HT-29 (cell line): ENCODE measurements at places on chromosomes 6 and 20. TPM values are rescaled to one million over a fixed set of nuclear protein-coding genes. Genes with fewer than 3 reads are reported as not detected.

DNA sequence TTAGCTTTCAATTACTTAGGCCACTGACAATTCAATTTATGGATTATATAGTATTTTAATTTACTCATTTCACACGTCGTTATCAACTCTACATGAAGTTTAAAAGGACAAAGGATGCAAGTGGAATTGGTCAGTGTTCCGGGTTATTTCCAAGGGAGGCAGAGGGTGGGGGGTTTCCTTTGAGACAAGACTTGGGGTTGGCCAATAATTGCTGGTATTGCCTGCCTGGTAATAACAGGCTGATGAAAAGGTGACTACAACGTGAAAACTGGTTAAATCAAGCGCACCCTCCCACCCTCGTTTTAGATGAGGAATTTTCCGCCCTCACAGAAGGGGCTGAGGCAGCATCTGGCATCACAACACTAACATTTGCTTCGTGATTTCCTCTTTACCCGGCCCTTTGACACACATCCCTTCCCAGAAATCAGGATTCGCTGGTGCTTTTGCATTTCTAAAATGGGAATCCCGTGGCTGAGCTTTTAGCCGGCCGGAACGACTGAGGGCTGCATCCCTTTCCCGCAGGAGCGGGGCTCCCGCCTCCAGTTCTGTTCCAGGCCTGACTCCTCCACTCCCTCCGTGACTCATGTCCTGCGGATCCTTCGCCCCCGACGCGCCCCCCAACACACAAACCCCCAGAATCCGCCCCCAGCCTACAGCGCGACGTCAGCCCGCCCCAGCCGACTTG, 999 bp upstream of the PIM1 start:
- DNase-seq, result peak; percentile 30

- no peak for DNase-seq
These were observed 25.8 kb upstream of the KCNK5 start for GRCh38 chr6:39254999-39255535.

- DNase-seq, result no peak
These were observed 20.6 kb upstream of the LCA5 start for GRCh38 chr6:79557673-79558467.

- DNase-seq, result no peak
These were observed 68.2 kb downstream of the TBX18 start for GRCh38 chr6:84696166-84696565.

The SLC44A4 gene
- total RNA-seq, result 101 and 124 TPM in 2 replicates

The B3GALT4 gene
- total RNA-seq, result 10.6 and 14.1 TPM in 2 replicates

The GINM1 gene
- 11.9 and 14.8 TPM in 2 replicates for total RNA-seq

- DNase-seq, result no peak
These were observed 215.3 kb upstream of the KCNQ5 start for GRCh38 chr6:72406517-72406916.

The PPP1R14C gene
- total RNA-seq, result 0.08 and 0.20 TPM in 2 replicates

DNA sequence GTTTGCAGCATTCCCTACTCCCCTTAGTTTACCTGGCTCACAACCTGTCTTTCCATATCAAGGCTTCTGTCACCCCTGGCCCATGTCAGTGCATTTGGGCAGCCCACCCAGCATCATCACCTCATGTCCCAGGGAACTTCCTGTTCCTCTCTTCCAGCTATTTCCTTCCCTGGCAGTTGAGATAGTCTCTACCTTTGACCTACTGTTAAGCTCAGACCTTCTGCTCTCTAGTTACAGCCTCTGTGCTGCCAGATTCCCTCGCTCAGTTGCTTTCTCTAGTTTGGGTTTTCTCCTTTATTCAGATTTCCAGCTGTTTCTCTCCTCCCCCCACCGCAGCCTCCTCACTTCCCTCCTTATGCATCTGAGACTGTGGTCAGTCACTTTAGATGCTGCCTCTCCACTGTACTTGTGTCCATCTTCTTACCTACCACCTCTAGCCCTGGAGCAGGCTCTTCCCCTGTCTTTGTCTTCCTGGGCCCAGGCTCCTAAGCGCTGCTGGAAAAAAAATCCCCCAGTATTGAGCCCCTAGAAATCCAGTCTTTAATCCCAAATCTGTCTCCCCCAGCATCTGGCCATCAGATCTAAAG, 16.3 kb downstream of the PTPN1 start:
- peak; percentile 39 for DNase-seq

- no peak for DNase-seq
These were observed 310.8 kb downstream of the BMP7 start for GRCh38 chr20:56955680-56956079.

GRCh38 chr20:53935344-53936084, 134.9 kb downstream of the BCAS1 start:
- DNase-seq, result no peak

GRCh38 chr6:156262014-156262413, 515.2 kb upstream of the ARID1B start:
- no peak for DNase-seq

The GTSF1L gene
- not detected in 2 replicates for total RNA-seq

The DAAM2 gene
- total RNA-seq, result not detected in 2 replicates

DNA sequence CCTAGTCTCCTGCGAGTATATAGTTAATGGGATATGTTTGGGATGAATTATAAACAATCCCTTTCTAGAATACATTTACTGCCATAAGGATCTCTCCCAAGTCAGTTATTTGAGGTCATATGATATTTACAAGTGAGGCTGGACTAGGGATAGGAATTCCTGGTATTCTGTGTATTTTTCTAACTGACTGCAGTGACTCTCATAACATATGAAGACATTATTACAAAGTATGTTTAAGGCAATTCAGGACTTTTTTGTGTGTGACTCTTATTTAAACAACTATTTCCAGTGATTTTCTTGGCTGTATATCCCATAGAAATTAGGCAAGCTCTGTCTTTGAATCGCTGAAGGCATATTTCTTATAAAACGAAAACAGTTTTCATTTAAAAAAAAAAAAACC, 18.4 kb upstream of the TNFAIP3 start:
- no peak for DNase-seq

- no peak for DNase-seq
These were observed 10.8 kb upstream of the PXDC1 start for GRCh38 chr6:3762359-3762758.

DNA sequence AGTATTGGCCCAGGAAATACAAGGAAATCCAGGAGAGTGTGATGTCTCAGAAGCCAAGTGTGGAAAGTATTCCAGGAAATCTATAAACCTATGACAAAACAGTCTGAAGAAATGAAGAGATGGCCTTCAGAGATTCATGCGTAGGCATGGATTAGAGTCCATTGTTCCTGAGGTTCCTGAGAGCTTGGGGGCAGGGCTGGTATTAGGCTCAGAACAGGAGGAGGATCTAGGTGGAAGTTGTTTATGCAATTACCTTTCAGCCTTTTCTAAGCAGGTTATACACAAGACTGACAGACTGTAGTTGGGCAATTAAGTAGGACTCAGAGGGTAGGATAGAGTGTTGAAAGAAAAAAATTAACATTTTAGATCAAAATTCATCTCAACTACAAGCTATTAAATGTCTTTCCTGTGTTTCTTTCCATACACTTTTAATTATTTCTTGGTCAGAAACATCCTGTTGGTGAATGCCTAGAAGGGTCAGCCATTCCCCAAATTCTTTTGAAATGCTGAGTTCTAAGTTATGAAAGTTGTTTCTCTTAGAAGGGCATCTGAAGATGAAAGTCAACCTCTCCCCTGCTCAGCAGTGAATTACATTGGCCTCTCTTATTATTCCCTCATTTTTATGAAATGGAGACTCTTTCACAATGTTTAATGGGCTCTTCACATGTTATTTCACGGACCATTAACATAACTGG, 201.2 kb upstream of the MYLIP start:
- no peak for DNase-seq

The NNAT gene
- 2.1 TPM in 1 of 2 replicates, not detected in the other for total RNA-seq

The SLC17A2 gene
- not detected in 2 replicates for total RNA-seq

- DNase-seq, result no peak
These were observed 115.2 kb downstream of the BMP2 start for GRCh38 chr20:6882561-6883291.

The ADGRB3 gene
- total RNA-seq, result not detected in 2 replicates

The BRD2 gene
- total RNA-seq, result 144 and 147 TPM in 2 replicates

GRCh38 chr20:48816282-48817205, 11.3 kb downstream of the PREX1 start:
- DNase-seq, result no peak

The NKAPL gene
- not detected in 2 replicates for total RNA-seq

The ULBP1 gene
- 0.13 TPM in 1 of 2 replicates, not detected in the other for total RNA-seq

DNA sequence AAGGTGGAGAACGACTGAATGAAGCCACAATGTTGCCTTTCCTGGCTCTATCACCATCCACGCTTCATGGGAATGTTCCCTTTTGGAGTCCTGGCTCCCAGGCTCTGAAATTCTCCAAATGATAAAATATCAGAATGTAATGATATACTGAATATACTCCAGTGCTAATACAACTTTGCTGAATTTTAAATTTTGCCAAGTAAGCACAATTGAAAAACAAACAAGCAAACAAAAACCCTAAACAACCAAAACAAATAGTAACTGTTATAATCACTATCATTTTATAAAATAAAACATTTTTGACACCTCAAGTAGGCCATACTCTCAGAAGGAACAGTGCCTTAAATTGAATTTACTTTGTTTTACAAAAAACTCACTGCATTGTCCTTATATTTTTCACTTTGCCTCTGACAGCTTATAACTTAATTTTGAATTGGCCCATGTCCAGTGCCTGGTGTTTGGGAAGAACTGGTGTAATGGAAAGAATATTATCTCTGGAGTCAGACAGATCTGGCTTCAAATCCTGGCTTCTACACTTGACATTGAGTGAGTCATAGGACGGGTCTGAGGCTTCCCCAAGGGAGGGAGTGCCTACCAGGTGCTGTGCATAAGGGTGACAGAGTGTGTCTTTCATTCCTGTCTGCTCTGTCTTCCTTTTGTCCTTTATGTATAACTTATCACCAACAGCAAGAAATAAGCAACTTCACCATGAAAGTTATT, 698.3 kb downstream of the EPM2A start:
- no peak for DNase-seq

GRCh38 chr20:63587776-63588591, 13.9 kb upstream of the HELZ2 start:
- no peak for DNase-seq

The GPX5 gene
- not detected in 2 replicates for total RNA-seq

- no peak for DNase-seq
These were observed 116.5 kb downstream of the COL12A1 start for GRCh38 chr6:75089151-75089897.

- DNase-seq, result no peak
These were observed 38.5 kb downstream of the DST start for GRCh38 chr6:56604186-56604585.

GRCh38 chr6:4466769-4467480, 309.3 kb upstream of the CDYL start:
- DNase-seq, result peak; percentile 24

GRCh38 chr6:5580736-5581581, 319.6 kb downstream of the FARS2 start:
- no peak for DNase-seq

DNA sequence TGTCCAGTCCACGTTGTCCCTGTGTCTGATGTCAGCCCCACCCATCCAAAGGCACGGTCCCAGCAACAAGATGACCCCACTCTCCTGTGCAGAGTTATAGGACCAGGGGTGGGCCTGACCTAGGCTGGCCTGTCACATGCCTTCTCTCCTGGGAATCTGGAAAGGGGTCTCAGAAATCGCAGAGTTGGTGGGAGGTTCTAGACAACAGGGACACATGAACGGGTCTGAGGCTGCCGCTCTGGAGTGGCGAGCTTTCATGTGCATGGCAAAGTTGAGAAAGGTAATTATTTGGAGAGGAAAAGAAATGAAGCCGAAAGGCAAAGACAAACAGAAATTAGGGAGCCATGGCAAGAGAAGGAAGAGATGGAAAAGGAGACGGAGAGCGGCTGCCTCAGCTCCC, 29.5 kb downstream of the BFSP1 start:
- no peak for DNase-seq

The MYCT1 gene
- total RNA-seq, result not detected in 2 replicates

The CST2 gene
- total RNA-seq, result not detected in 2 replicates

DNA sequence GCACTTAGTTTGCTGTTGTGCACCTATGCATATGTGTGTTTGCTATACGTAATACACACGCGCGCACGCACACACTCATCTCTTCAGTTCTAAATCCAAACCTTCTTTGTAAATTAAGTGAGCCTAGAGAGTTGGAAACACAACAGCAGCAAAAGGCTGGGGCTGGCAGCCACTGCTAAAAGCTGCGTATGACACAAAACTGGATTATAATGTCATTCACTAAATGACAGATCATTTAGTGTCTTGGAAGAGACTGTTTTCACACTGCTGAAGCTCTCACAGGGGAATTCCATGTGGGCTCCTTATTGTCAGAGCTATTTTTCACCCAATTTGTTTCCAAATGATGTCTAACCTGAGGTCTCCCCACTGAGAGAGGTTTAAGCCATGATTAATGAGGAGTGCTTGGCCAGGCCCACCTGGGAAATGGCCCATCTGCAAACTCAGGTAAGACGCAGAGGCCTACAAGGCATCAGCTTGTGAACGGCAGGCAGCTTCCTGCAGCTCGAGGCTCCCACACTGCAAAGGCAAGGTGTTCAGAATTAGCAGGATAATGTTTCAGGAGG, 94.2 kb downstream of the OLIG3 start:
- no peak for DNase-seq

The WFDC12 gene
- total RNA-seq, result not detected in 2 replicates

DNA sequence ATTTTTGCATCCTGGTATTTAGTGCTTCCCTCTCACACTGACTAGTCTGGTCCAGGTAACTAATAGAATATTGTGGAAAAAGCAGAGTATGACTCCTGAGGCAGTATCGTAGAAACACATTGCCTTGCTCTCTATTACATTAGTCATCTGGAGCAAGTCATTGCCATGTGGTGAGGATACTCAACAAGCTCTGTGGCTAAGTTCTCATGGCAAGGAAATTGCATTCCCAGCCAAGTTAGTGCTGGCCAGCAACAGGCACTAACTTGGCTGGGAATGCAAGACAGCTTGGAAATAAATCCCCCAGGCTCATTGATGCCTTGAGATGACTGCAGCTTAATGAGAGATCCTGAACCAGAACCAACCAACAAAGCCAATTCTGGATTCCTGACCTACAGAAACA, 39.7 kb upstream of the HTR1B start:
- no peak for DNase-seq

The ETV7 gene
- total RNA-seq, result 0.34 and 1.3 TPM in 2 replicates

DNA sequence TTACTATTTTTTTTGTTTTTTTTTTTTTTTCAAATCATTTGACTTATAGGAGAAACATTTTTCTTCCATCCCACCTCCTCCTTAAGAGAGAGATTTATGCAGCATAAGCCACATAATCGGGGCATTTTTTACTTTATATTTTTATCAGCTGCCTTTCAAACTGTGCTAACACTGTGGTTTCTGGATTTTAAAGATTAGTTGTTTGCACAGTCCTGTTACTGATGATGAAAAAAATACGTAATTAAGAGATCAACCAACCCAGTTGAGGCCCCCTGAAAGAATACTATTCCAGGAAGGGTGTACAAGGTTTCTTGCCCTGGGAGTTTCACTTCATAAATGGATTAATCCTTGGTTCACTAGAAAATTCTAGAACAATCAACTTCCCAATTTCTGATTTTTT, 68.3 kb downstream of the MMS22L start:
- no peak for DNase-seq

The CALHM4 gene
- not detected in 2 replicates for total RNA-seq

The MAS1 gene
- total RNA-seq, result not detected in 2 replicates

- no peak for DNase-seq
These were observed 48.7 kb downstream of the TSHZ2 start for GRCh38 chr20:53020834-53021233.

The TMEM63B gene
- 23.3 and 23.9 TPM in 2 replicates for total RNA-seq

The FAM162B gene
- total RNA-seq, result not detected in 2 replicates

- DNase-seq, result no peak
These were observed 9.5 kb upstream of the HLA-DOA start for GRCh38 chr6:33018904-33019303.

The GJA10 gene
- not detected in 2 replicates for total RNA-seq
